ENCODE measurements at places on chromosomes 3 and 15.
A peak's percentile ranks its signal among the peaks of the same experiment; 100 is the strongest.

DNA sequence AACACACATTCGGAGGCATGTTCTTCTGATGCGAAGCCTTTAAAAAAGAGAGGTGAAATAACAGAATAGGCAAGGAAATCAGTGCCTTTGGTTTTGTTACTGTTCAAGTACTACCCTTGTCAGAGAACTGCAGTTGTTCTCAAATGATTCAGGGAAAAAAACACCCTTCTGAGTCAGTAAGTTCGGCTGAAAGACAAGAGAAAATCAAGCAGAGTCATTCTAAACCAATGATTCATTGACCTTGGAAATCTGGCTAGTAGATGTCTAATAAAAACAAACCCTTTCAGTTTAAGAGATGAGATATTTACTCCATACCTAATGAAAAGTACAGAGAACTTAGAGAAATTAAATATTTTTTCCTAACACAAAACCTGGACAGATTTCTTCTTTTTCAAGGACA, 72.7 kb upstream of the ABI3BP start:
- DNase-seq, result peak; percentile 96

DNA sequence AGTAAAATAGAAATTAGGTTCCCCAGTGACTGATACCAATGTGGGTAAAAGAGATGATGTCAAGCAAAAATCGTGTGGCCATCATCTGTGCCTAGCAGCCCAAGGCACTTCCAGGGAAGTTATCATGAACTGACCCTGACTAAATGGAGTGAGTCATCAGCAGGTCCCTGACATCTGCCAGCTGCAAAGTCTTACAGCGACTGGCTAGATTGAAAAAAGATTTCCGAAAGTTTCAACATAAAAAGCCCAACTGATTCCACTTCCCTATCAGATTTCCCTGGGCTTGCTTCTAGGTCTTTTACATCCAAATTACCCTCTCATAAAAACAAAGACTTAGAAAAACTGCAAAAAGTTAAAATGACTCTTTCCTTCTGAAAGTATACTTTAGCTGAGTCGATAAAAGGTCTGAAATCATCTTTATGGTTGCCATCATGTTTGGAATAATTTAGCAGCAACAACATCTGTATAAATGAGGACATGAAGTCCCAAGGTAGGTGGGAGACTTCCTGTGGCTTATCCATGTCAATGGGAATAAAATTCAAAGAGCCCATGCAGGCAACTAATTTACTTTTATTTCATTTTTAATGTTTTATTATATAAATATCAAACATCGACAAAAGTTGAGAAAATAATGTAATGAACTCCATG, 342.8 kb downstream of the ERC2 start:
- DNase-seq, result peak; percentile 80

- no peak for DNase-seq
Observed at GRCh38 chr15:98924401-98925049, 83.1 kb downstream of the PGPEP1L start.

DNA sequence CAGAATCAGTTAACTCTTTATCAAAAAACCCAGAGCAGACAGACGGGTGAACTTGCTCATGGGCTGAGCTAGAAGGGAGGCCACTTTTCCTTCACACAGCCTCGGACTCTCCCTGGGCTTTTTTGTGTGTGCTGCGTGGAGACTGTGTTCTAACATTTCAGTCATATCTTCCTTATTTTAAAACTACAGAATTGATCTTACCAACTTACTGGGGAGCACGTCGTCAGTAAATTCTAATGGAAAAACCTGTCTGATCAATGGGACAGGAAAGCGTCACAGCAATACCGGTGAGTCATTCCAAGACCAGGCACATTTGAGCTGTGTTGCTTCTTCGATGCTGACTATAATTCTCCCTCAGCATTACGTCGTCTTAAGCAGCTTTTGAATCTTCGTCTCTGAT, 145.1 kb downstream of the LPP start:
- no peak for DNase-seq

- no peak for DNase-seq
Observed at GRCh38 chr3:41629986-41630385, 331.9 kb downstream of the ULK4 start.

DNA sequence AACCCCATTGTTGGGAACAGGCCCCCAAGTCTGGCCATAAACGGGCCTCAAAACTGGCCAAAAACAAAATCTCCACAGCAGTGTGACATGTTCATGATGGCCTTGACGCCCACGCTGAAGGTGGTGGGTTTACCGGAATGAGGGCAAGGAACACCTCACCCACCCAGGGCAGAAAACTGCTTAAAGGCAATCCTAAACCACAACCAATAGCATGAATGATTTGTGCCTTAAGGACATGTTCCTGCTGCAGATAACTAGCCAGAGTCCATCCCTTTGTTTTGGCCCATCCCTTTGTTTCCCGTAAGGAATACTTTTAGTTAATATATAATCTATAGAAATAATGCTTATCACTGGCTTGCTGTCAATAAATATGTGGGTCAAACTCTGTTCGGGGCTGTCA, 47.7 kb downstream of the KLHDC8B start:
- DNase-seq, result no peak

DNA sequence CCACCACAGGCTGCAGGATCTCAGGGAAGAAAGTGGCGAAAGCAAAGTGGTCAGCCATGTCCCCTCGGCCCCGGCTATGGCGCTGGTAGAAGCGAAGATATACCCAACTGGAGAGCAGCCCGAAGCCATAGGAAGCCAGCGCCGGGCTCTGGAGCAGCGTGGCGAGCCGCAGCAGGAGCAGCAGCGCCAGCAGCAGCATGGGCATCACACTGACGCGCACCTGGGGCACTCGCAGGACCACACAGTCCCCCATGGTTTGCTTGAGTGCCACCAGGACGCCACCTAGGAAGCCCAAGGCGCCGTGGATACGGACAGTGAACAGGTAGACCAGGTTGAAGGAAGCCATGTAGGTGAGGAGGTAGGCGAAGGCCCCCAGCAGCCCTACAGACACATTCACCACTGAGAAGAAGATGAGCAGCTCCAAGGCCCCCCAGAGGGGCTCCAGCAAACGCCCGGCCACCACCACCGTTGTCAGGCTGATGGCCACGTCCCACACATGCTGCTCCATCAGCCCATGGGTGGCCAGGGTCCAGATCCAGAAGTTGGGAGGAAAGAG, 888 bp downstream of the TMEM115 start:
- no peak for DNase-seq

- no peak for DNase-seq
Observed at GRCh38 chr15:29018995-29019976, 133.5 kb downstream of the APBA2 start.

- no peak for DNase-seq
Observed at GRCh38 chr3:67599821-67600220, 54.6 kb downstream of the SUCLG2 start.

Measured in IMR-90 (cell line).